ENCODE measurements at places on chromosomes 16 and 17.

GRCh38 chr16:72978212-72978611, 69.7 kb downstream of the ZFHX3 start:
- no peak for DNase-seq

DNA sequence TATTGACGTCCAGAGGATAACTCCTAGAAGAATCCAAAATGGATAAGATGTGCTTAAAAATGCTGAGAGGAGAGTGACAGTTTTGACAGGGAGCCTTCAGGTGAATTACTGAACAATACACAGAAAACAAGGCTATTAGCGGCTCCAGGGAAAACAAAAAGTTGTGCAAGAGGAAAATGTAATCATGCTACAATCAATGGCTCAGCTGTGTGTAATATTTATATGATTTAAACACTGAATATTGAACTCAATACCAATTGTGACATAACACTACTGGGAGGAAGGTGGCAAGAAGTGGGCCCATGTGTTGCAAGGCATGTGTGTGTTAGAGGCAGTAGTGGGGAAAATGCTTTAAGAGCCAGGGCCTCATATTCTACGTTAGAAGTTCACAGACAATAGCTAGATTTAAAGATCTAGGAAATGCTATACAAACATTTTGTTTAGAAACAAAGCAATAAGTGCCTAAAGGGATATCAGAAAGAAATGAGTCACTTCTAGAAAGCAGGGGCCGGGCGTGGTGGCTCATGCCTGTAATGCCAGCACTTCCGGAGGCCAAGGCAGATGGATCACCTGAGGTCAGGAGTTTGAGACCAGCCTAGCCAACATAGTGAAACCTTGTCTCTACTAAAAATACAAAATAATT, 253.2 kb upstream of the IRX5 start:
- DNase-seq = no peak

- DNase-seq = no peak
Observed at GRCh38 chr17:64135000-64135399, 5.1 kb upstream of the ERN1 start.

DNA sequence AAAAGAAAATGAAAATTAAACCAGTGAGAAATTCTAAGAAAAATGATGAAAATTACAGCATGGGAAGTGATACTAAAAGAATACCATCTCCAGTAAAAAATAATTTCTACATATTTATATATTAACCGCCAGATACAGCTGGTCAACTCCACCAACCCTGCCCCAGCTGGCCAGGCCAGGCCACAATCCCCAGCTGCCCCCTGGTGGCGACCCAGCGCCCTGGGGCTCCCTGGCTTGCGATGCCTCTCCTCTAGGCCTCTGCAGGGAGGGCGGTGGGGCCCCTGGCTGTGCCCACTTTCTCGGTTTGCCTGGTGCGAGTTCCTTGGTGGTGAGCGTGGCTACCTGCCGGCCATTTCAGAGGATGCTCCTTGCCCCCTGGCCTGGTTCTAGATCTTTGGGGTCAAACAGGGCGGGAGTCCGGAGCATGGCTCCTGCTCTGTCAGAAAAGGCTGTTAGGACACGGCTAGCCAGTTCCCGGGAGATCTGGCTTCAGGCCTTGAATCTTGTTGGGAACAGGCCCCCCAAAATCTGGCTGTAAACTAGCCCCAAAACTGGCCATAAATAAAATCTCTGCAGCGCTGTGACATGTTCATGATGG, 14.5 kb downstream of the GLIS2 start:
- DNase-seq = peak; percentile 71

GRCh38 chr16:82402665-82403218, 224.0 kb upstream of the CDH13 start:
- DNase-seq = no peak

GRCh38 chr16:82157836-82158235, 12.2 kb downstream of the MPHOSPH6 start:
- DNase-seq = no peak

DNA sequence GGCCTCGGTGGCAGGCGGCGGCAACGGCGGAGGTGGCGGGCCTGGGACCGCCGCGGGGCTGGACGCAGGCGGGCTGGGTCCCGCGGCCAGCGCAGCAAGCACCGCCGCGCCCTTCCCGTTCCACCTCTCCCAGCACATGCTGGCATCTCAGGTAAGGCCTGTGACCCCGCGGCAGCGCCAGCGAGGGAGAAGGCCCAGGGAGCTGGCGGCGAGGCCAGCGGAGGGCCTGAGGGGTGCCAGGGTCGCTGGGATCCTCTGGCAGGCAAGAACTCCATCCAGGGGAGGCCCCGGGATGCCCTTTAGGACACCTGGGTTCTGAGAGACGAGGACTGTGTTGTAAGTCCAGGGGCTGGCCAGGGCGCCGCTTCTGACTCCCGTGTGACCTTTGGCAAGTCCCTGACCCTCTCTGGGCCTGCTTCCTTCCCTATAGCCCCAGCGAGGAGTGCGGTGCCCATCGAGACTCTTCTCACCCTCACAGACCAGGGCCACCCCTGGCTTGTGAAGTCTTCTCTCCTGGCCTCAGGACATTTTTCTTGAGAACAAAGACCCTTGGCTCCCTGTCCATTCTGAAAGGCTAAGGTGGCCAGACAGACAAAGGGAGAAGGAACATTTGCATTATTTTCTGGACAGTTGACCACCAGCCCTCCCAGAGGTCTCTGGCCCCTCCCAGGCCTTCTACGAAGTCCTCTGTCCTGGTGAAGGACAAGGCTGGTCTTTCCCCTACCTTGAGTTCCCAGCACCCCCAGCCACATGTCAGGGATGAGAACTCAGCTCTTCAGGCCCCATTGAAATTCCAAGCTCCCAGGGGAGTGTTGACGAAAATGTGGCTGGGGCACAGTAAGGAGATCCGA, 6.3 kb downstream of the TBX2 start:
- DNase-seq = no peak
